A549 treated with Mapracorat at 1 μM for 4 hours (cell line): ENCODE measurements at places on chromosomes 3 and 15. TPM values are rescaled to one million over a fixed set of nuclear protein-coding genes. Genes with fewer than 3 reads are reported as not detected.

The ACTC1 gene
- total RNA-seq = 0.17 to 0.50 TPM (median 0.20 TPM) in 5 replicates

The MDFIC2 gene
- total RNA-seq = not detected in 5 replicates

The LTK gene
- 0.06 to 0.07 TPM (median 0.06 TPM) in 3 of 5 replicates, not detected in the others for total RNA-seq

The FILIP1L gene
- 0.08 to 0.29 TPM (median 0.21 TPM) in 5 replicates for total RNA-seq

The KY gene
- total RNA-seq = 0.07 to 0.14 TPM (median 0.08 TPM) in 4 of 5 replicates, not detected in the other

The CCR9 gene
- not detected in 5 replicates for total RNA-seq

The SCAMP2 gene
- total RNA-seq = 54.9 to 66.9 TPM (median 64.2 TPM) in 5 replicates

The TMEM158 gene
- 8.2 to 15.2 TPM (median 12.6 TPM) in 5 replicates for total RNA-seq

The DISP2 gene
- 0.64 to 2.6 TPM (median 1.0 TPM) in 5 replicates for total RNA-seq

The CFAP91 gene
- 0.15 to 0.43 TPM (median 0.24 TPM) in 4 of 5 replicates, not detected in the other for total RNA-seq

The NLGN1 gene
- total RNA-seq = not detected in 5 replicates

The SERINC4 gene
- total RNA-seq = 0.07 to 0.08 TPM in 2 of 5 replicates, not detected in the others

The FRMD4B gene
- total RNA-seq = 0.42 to 1.4 TPM (median 1.2 TPM) in 5 replicates

The GRAMD2A gene
- 0.09 to 0.13 TPM (median 0.12 TPM) in 4 of 5 replicates, not detected in the other for total RNA-seq

The COL6A5 gene
- 0.05 TPM in 1 of 5 replicates, not detected in the others for total RNA-seq

The CLCN2 gene
- 4.9 to 6.9 TPM (median 6.5 TPM) in 5 replicates for total RNA-seq

The PYGO1 gene
- 5.9 to 8.4 TPM (median 6.7 TPM) in 5 replicates for total RNA-seq

The CD86 gene
- not detected in 5 replicates for total RNA-seq

The CHRD gene
- total RNA-seq = 0.13 to 0.46 TPM (median 0.15 TPM) in 4 of 5 replicates, not detected in the other

The TRPC1 gene
- 4.7 to 7.8 TPM (median 7.7 TPM) in 5 replicates for total RNA-seq

The ARPP21 gene
- total RNA-seq = 0.05 to 0.32 TPM (median 0.13 TPM) in 3 of 5 replicates, not detected in the others

The ACSBG1 gene
- total RNA-seq = 0.13 to 0.31 TPM (median 0.19 TPM) in 4 of 5 replicates, not detected in the other

The SSUH2 gene
- 0.62 to 1.0 TPM (median 0.70 TPM) in 5 replicates for total RNA-seq

The LDHAL6B gene
- not detected in 5 replicates for total RNA-seq

The STAC gene
- 1.6 to 3.0 TPM (median 2.2 TPM) in 5 replicates for total RNA-seq

The FGF12 gene
- total RNA-seq = 0.44 to 1.1 TPM (median 0.68 TPM) in 5 replicates

The LRRC31 gene
- not detected in 5 replicates for total RNA-seq

The TLNRD1 gene
- total RNA-seq = 10.0 to 20.4 TPM (median 18.6 TPM) in 5 replicates

The C3orf52 gene
- 11.1 to 14.1 TPM (median 12.4 TPM) in 5 replicates for total RNA-seq

The SPATA12 gene
- 0.36 to 0.62 TPM (median 0.37 TPM) in 5 replicates for total RNA-seq

The EIF5A2 gene
- total RNA-seq = 9.1 to 14.4 TPM (median 13.2 TPM) in 5 replicates

The A4GNT gene
- total RNA-seq = not detected in 5 replicates

The RPLP1 gene
- total RNA-seq = 3,436 to 4,073 TPM (median 3,731 TPM) in 5 replicates

The FBXL22 gene
- total RNA-seq = 0.15 to 0.25 TPM (median 0.21 TPM) in 4 of 5 replicates, not detected in the other

The CHRNA5 gene
- total RNA-seq = 28.6 to 35.1 TPM (median 32.2 TPM) in 5 replicates
